ENCODE measurements at places on chromosomes 16 and 17.

DNA sequence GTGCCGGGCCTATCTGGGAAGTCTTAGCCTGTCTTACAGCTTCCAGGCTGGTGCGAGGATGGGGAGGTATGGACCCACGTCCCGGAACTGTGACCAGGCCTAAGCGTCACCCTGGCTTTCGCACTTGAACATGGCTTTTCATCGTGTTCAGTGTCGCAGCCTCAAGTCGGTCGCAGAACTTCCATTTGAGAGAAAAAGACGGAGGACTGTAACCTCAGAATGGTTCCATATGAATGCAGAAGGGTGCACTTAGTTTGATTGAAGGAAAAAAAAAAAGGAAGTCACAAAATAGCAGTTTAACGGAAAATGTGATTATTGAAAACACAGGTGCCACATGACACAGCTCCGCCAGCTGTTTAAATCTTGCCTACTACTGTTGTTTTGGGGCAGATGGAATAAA lies 30.2 kb upstream of the JPT2 start:
- no peak for DNase-seq

DNA sequence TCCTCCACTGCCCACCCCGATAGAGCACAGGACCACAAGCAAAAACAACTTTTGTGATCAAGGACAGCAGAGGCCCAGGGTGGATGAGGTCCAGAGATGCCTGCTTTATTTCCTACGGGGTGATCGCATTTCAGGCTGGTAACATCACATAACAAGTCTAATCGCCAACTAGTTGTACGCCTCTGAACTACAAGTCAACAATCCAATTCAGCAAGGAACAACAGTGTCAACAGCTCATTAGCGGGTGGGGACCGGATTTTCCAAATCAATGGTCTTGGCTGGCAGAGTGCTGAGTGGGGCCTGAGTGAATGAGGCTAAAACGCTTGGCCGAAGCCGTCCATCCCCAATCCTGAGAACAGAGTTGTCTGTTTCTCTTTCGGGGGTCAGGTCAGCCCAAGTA lies 17.1 kb downstream of the MRM3 start:
- DNase-seq, result no peak

GRCh38 chr17:42997390-42997983 lies 732 bp upstream of the RPL27 start:
- no peak for DNase-seq

- DNase-seq, result no peak
Measured at GRCh38 chr17:63132459-63132911, 166.4 kb downstream of the TANC2 start.

DNA sequence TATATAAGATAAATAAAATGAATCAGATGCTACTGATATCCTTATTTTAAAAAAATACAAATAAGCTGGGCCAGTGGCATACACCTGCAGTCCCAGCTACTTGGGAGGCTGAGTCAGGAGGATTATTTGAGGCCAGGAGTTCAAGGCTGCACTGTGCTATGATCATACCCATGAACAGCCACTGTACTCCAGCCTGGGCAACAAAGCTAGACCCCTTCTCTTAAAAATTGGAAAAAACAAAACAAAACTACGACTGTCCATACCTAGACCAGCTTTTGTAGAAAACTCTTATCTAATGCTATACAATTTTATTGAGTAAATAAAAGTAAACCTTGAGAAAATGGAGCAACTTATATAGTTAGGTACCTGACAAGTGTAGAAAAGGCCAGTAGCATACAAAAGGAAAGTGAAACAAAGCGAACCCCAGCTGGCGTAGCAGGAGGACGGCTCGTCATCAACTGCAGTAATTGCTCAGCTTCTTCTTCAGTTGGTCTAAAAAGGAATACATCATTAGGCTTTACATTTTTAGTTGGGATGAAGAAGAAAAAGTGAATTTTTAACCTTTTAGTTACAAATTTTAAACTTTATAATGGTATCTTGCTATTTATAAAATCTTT lies 23.6 kb downstream of the INTS2 start:
- DNase-seq, result no peak

GRCh38 chr17:16928406-16929034 lies 43.4 kb downstream of the TNFRSF13B start:
- DNase-seq, result no peak

- DNase-seq, result peak; percentile 84
Measured at GRCh38 chr17:47844227-47844626, 3.2 kb upstream of the SCRN2 start.

DNA sequence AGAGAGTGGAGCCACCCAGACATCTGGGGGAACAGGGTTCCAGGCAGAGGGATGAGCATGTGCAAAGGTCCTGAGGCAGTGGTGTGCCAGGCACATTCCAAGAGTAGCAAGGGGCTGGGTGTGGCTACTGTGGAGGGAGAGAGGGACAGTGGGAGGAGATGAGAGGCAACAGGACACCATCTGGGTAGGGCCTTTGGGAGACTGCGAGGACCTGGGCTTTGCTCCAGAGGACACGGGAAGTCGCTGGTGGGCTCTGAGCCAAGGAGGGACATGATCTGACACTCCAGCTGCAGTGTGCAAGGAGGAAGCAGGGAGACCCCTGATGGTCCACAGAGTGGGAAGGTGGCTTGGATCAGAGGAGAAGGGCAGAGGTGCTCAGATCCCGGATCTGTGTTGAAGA lies 56.7 kb upstream of the MED9 start:
- DNase-seq, result no peak

- peak; percentile 65 for DNase-seq
Measured at GRCh38 chr17:16991349-16992009, 19.6 kb upstream of the TNFRSF13B start.

DNA sequence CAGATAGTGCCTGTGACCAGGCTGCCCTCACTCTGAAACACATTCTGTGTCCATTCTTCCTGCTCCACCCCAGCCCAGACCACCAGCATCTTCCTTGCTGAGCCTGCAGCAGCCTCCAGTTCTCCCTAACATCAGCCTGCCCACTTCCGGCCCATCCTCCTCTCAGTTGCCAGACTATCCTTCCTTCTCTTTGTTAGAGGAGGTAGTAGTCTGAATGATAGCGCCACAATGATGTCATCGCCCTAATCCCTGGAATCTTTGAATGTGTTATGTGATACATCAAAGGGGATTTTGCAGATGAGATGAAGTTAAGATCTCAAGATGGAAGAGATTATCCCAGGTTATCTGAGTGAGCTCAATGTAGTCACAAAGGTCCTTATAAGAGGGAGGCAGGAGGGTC lies 3.2 kb upstream of the ZDHHC1 start:
- DNase-seq, result no peak

- DNase-seq, result no peak
Measured at GRCh38 chr17:30405161-30405560, 26.4 kb downstream of the CPD start.

GRCh38 chr17:58947824-58948223 lies 158.9 kb downstream of the TRIM37 start:
- DNase-seq, result no peak

GRCh38 chr17:39740357-39741111 lies 2.8 kb downstream of the GRB7 start:
- peak; percentile 90 for DNase-seq

DNA sequence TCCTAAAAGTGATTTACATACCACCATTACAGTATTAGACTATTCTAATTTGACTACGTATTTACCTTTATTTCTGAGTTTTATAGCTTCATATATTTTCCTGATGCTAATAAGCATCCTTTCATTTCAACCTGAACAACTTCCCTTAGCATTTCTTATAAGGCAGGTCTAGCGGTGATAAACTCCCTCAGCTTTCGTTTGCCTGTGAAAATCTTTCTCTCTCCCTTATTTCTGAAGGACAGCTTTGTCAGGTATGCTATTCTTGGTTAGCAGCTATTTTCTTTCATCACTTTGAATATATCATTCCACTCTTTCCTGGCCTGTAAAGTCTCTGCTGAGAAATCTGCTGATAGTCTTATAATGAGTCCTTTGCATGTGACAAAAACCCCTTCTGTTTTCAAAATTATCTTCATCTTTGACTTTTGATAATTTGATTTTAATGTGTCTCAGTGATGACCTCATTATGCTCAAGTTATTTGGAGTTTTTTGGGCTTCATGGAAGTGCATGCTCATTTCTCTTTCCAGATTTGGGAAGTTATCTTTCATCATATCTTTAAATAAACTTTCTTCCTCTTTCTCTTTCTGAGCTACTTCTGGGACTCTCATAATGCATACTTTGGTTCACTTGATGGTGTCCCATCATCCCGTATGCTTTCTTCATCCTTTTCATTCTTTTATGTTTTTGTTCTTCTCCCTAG lies 285.4 kb upstream of the PMFBP1 start:
- DNase-seq, result no peak

DNA sequence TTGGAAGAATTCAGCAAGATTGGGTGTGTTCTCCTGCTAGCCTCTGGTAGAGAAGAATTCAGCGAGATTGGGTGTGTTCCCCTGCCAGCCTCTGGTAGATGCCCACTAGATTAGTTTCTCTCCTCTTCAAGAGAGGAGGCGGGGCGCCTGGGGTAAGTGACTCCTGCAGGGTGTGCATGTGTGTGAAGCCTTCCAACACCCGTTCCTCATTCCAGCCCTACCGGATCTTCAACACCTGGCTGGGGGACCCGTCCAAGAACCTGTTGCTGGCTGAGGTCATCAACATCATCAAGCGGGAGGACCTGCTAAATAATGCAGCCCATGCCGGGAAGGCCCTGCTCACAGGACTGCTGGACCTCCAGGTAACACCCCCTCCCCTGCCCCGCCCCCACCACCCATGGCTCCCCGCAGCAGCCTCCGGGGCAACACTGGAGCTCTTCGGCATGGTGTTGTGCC lies 21.3 kb downstream of the TMEM186 start:
- no peak for DNase-seq

DNA sequence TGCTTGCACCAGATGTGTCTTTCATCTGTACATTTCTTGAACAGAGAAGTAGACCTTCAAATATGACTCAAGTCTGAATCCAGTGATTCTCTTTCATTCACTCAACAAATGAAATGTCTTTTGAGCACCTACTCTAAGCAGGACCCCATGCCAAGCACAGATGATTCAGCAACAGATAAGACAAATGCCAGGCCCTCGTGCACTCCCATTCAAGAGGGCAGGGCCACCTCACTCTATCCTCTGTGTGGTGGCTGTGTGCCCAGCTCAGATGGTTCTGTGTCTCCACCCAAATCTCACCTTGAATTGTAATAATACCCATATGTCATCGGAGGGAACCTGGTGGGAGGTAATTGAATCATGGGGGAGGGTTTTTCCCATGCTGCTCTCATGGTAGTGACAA lies 74.1 kb upstream of the NKD1 start:
- DNase-seq, result peak; percentile 38

DNA sequence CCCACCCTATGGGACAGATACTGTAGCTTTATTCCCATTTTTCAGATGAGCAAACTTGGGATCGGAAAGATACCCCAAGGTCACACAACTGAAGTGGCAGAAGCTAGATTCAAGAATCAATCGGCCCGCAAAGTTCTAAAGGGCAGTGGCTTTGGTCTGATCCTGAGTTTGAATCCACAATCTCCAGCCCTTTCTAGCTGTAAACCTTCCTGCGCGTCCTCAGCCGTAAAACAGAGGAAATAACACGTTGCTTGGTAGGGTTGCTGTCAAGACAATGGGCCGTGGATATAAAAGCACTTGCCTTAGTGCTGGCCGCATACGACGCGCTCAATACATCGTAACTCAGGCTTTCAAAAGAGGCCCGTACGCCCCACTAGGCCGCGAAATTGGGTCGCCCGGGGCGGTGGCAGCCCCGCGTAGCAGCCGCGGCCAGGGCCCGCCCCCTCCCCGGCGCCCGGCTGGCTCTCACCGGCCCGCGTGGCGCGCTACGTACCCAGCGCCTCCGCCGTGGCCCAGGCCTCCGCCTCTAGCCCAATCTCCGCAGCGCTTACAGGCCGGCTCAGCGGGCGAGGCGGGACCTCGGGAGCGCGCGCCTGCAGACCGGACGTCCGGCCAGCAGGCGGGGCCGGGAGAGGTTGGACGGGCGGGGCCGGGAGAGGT lies at the start of gene DCAKD:
Gene DCAKD (minus strand): TSS at position 573 of the 660 bp plus-strand sequence. CDS start 16,747 bp downstream, outside the sequence.
- DNase-seq, result peak; percentile 98

DNA sequence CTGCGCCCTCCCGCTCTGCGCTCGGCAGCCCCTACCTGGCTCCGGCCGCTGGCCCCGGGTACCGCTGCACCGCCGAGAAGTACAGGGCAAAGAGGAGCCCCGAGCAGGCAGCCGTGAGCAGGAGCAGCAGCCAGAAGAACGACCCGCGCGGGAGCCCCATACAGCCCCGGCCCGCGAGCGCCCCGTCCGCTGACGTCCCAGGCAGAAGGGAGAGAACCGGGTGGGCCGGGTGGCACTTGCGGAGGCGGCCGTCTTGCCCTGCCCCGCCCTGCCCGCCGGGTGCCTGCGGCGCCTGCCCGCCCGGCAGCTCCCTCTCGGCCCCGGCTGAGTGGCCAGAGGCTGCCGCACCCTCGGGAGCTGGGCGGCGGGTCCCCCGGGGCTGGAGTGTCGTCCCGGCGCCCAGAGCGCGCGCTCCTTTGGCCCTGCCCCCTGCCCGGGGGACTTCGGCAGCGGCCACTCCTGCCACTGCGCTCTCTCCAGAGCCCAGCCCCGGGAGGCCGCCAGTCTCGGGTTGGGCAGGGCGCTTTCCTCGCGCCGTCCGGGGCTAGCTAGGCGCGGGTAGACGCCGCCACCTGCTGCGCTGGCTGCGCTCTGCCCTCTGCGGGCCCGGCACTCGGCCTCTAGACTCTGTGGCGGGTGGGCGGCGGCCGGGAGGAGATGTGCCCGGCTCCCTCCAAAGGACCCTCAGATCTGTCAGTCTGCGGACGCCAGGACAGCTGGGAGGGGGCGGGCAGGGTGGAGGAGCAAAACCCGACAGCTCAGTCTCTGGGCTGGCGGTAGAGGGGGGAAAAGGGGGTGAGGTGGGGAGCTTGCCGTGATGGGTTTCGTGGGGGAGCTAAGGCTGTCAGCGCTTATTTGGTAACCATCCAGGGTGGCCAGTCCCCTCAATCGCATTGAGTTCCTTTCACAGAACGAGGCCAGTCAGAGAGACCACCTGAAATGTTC lies at the start of gene ST6GALNAC2:
Gene ST6GALNAC2 (minus strand): TSS at position 212 of the 945 bp plus-strand sequence. CDS start 52 bp downstream, at position 160.
- DNase-seq, result peak; percentile 33

GRCh38 chr16:23570992-23571632 lies 13.6 kb downstream of the UBFD1 start:
- no peak for DNase-seq

DNA sequence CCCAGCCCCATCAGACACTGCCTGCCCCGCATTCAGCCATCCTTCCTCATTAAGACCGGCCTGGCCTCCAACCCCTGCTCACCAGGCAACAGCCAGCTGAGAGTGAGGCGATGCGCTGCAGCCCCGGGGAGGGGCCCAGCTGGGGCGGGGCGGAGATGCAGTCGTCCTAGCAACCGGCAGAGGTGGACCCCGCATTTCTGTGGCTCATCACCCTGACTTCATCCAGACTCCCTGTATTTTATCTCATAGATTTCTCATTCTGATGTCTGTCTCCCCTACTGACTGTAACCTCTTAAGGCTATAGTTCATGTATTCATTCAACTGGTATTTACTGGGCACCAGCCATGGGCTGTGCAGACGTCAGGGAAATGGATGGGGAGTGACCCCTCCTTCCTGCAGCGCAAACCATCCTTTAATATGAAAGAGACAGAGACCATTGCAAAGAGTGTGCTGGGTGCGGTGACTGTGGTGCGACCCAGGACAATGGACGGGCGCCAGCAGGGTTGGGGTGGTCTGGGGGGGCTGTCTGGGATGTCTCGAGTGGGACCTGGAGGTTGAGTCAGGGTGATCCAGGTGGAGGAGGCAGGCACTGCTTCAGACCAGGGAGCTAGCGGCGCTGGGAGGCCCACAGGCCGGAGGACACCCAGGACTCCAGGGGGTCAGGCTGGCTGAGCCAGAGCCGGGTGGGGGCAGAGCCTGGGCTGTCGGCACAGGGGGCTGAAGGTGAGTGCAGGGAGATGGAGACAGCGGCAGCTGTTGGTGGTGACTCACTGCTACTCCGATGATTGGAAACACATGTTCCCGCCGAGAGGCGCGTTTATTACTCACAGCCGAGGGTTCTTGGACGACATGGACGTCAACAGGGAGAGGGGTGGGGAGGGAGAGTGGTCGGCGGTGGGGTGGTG lies 10.5 kb upstream of the TIMP2 start:
- DNase-seq, result peak; percentile 99

- DNase-seq, result no peak
Measured at GRCh38 chr16:1043881-1044451, 28.6 kb upstream of the SSTR5 start.

Data from NCI-H226 (cell line).